ENCODE measurements at places on chromosomes 2 and 18. TPM values are rescaled to one million over a fixed set of nuclear protein-coding genes. Genes with fewer than 3 reads are reported as not detected.

GRCh38 chr2:101998896-101999789 lies 7.4 kb downstream of the IL1R2 start:
- no peak overlapping the region for H3K4me3 ChIP-seq
- peaks cover 6% of the 10 kb centered on the region for H3K4me1 ChIP-seq
- H3K27ac ChIP-seq = peak overlapping the region; percentile 51
- H3K27me3 ChIP-seq = no peaks in the 10 kb centered on the region
- peak; percentile 42 for DNase-seq

DNA sequence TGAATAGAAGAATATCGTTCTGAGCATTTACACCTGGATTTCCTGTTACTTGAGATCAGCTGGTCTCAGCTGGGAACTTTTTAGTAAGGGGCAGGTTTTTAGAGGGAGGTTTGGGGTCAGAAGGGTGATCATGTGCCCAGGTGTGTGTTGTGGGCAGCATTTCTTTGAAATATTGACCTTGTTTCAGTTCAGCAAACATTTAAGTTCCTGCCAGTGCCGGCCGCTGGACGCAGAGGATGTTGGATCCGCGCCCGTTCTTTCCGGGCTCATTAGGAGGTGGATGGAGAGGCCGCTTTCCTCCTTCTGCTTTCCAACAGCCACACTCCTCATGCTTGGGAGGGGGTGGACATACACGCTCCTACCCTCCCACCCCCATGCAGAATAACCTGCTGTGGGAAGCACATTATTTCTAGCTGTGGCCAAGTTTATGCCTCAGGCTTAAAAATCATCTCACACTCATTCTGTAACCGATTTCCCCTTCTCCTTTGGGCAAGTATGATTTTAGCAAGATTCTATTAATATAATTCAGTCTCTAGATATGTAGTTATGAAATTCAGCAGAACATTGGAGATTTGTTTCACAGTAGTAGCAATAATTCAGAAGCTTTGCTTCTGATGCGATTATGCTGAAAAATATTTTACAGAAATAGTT lies 131.4 kb downstream of the ZNF236 start:
- no peaks in the 10 kb centered on the region for H3K27me3 ChIP-seq
- peaks cover 9% of the 10 kb centered on the region for H3K4me1 ChIP-seq
- peak overlapping the region; percentile 7 for H3K27ac ChIP-seq
- no peak overlapping the region for H3K4me3 ChIP-seq
- H3K36me3 ChIP-seq = peaks cover 5% of the 10 kb centered on the region

- DNase-seq = no peak
- H3K4me3 ChIP-seq = no peak overlapping the region
- no peaks in the 10 kb centered on the region for H3K27me3 ChIP-seq
Observed at GRCh38 chr2:101125374-101125773, 25.8 kb downstream of the TBC1D8 start.

DNA sequence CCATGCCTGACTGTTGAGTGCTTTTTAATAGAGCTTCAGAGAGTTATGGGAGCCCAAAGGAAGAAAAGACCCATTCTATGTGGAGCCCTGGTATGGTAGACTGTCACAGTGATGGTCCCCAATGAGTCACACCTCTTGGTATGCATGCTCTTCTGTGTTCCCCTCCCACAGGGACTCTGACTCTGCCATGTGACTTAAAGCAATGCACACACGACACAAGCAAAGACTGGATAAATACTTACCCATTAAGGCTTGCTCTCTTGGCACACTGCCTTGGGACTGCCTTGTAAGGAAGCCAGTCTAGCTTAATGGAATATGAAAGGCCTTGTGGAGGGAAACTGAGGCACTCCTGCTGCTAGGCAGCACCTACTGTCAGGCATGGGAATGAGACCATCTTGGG lies 16.7 kb upstream of the DTNB start:
- no peak for DNase-seq
- H3K36me3 ChIP-seq = no peaks in the 10 kb centered on the region
- no peaks in the 10 kb centered on the region for H3K27me3 ChIP-seq
- H3K27ac ChIP-seq = no peak overlapping the region
- H3K4me1 ChIP-seq = no peaks in the 10 kb centered on the region

Gene SCN9A
- total RNA-seq = 5.3 TPM

Gene CPO
- total RNA-seq = 0.41 TPM

Gene NIF3L1
- total RNA-seq = 24.6 TPM

Gene EMX1
- total RNA-seq = 19.6 TPM

All from kidney (tissue), 22 donors.